ENCODE measurements at places on chromosomes 3 and 15.

DNA sequence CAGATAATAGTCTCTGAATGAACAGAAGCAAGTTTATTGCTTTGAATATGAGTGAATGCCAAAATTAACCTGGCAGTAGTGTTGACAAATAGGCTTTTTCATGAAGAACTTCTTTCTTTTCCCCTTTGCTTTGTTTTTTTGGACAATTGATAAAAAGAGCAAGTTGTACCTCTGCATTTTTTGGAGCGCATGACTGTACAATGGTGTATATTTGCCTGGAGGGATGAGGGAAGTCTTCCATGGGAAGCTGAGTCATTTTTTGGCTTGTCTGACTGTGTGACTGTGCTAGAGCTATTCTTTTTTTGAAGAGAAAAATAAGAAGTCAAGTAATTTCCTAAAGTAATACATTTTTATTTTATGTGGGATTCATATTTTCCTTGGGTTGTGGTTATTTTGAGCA, 186.9 kb downstream of the KLHL25 start:
- DNase-seq, result peak; percentile 83

DNA sequence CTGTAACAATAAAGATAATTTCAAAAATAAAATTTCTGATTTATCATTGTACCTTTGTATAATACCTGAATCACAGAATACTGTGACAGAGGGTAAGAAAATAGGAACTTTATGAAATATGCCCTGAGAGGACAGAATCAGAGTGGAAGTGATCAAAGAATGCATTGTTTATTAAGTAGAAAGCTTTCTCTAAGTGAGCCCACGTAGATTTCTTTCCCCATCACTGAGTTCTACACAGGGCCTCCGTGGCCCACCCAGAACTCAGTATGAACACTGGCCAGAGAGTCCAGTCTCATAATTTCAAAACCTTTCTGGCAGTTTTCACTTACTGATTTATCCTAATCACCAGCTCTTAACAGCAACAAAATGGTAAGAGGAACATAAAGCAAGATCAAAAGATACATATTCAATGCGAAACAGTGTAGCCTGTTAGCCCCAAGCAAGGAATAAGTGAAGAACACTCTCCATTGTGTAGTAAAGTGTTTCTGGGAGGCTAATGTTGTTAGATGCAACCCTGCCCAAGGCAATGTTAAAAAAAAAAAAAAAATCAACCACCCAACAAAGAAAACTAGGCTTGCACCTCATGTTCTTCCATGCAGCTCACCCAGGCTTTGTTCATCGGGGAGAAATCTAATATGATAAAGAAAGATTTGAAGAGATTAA, 341.3 kb downstream of the LSAMP start:
- no peak for DNase-seq

- DNase-seq, result peak; percentile 76
Observed at GRCh38 chr15:93610944-93611343, 521.9 kb upstream of the RGMA start.

DNA sequence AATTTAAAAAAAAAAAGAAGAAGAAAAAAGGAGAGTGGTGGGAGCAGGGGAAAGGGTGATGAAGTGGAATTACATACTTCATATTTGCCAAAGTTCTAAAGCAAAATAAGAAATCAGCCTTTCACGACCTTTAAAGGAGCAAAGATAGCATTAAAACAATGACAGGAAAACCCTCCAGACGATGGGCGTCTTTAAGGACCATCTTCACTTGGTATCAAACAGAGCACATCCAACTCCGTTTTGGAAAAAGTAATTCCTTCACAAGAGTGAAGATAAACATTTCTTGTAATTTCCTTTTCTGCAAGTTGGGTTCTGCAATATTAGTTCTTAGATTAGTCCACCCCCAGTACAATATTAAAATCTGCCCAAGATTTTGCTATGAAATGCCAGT, 32.8 kb downstream of the FRMD4B start:
- no peak for DNase-seq

GRCh38 chr3:31421314-31422048, 111.2 kb upstream of the STT3B start:
- no peak for DNase-seq

DNA sequence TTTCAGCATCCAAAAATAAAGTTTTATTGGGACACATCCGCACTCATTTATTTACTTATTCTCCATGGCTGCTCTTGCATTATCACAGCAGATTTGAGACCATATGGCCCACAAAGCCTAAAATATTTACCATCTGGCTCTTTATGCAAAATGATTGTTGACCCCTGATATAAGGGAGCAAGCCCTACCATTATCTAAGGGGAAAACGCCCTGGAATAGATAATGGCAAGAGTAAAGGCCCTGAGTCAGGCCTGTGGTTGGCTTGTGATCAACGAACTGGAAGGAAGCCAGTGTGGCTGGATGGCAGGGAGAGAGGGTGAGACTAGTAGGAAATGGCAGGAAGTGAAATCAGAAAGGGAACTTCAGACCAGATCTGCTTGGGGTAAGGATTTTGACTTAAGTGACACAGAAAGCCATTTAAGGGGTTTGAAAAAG, 24.6 kb upstream of the DMXL2 start:
- DNase-seq, result peak; percentile 53

- no peak for DNase-seq
Observed at GRCh38 chr3:158058495-158059130, 47.6 kb downstream of the SHOX2 start.

- no peak for DNase-seq
Observed at GRCh38 chr3:10551821-10552630, 46.6 kb upstream of the ATP2B2 start.

GRCh38 chr3:156211583-156211982, 91.2 kb downstream of the KCNAB1 start:
- peak; percentile 47 for DNase-seq

DNA sequence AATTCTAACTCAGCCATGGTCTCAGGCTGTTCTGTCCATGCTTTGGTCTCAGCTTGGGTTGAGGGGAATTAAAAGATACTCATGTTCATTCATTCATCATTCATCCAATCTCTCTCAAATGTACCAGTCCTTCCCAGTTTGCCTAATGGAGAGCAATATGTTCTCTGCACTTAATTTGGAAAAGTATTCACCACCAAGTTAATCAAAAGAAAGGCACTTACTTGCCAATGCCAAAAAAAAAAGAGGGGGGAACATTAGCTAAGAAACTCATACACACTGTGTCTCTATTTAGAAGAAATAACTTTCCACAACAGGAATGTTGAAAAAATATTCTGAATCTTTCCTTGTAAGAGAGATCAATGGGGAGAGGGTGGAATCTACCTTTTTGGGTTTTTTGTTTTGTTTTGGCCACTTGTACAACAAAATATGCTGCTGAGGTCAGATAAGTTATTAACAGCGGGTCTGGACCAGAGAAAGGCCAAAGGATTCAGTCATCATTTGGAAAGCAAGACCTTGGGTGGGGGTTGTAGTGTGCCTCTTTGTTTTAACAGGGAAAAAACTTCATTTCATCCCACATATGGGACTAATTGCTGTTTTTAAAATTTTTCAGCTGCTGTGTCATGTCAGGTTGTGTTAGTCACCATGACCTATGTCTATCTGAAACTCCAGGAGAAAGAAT, 152.3 kb downstream of the FBN1 start:
- peak; percentile 96 for DNase-seq

DNA sequence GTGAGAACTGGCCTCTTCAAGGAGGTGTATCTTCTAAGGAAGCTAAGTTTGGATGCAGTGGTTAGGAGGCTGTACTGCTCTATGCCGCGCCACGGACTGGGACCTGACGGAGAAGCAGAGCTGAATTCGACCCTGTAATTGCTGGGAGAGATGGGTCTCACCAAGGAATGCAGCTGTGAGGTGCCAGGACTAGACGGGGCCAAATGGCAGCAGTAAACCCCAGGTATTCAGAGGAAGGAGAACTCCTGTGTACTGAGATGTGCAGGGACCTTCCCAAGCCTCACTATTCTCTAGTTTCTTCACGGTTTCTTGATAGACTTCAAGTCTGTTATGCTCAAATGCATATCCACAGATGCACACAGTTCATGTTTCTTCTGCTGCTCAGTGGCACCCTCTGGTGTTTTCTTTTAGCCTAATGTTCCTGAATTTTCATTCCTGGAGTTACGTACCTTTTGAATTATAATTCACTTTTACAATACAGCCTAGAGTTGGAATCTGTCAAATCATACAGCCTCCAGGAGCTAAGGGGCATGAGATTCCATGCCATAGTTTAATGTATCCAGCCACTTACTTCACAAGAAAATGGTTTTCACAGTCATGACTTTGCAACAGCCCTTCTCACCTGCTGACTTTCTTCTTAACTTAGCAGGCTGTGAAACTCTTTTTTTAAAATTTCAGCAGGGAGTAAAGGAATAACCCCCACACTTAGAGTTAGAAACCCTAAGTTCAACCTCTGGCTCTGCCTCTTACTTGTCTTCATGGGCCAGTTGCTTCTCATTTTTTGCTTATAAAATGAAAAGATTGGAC, 61.8 kb downstream of the GLDN start:
- peak; percentile 37 for DNase-seq

DNA sequence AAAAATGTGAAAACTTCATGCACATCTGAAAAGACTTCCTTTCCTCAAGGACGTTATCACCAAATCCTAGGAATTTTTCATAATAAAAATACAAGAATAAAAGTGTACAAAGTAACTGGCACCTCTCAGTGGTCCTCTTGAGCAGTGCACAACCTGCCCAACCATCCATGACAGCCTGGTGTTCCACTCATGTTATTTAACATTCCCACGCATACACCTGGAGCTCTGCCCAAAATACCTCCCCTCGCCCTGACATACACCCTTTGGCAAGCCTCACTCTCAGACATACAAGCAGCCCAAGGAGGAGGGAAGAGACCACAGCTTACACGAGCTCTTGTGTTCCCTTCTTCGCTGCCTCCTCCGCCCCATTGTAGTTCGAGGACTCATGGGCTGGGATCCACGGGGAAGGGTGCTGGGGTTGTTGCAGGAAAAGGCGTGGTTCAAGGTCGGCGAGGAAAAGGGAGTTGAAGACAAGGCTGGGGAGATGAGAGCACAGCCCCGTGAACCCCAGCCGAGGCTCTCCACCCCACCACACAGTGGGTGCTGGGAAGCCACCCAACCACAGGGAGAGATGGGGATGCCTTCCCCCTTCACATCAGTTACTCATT, 23.3 kb downstream of the GRIP2 start:
- no peak for DNase-seq

DNA sequence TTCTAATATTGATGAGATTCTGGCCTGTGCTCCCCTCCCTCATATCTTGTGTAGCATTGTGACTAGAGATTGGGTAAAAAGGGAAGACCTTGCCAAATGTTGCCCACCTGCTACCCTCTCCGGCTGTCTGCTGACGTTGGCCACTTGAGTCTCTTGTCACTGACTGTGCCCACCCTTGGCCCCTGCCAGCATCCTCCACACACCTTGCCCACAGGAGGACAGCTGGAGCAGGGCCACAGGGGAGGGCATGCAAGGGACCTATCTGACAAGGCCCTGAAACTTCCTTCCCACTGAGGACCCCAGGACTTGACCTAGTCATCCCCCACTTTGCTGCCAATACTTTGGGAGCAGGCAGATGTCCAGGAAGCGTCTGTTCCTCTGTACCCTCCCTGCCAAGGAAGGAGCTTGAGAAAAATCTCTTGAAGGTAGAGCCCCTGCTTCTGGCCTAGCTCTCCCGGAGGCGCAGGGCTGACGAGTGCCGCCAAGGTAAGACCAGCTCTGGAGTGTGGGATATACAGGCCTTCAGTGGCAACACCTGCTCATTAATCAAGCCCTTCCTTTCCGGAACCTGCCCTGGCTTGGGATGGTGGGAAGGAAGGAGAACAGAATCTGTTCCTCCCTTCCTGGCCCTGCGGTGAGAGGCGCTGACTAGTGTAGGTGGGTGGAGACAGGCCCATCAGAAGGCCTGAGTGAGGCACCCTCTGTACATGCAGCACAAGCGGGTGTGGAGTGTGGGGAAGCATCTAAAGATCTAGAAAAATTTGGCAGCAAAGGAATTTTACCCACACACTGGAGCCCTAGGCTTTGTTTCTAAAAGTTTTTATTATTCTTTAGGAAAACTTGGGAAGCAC, 4.9 kb upstream of the PAK6 start:
- DNase-seq, result peak; percentile 9

GRCh38 chr3:174776123-174776522, 83.0 kb upstream of the NAALADL2 start:
- no peak for DNase-seq

GRCh38 chr3:190883973-190884832, 21.7 kb upstream of the GMNC start:
- peak; percentile 49 for DNase-seq

GRCh38 chr3:39362192-39362591, 21.0 kb upstream of the SLC25A38 start:
- no peak for DNase-seq

- no peak for DNase-seq
Observed at GRCh38 chr15:83396101-83396500, 51.0 kb upstream of the SH3GL3 start.

GRCh38 chr3:70264122-70264780, 48.2 kb downstream of the MDFIC2 start:
- DNase-seq, result peak; percentile 6

- DNase-seq, result no peak
Observed at GRCh38 chr15:63111481-63111880, 10.2 kb upstream of the LACTB start.

- peak; percentile 7 for DNase-seq
Observed at GRCh38 chr15:61888074-61888780, 172.0 kb downstream of the VPS13C start.

GRCh38 chr3:38604246-38604645, 45.2 kb downstream of the SCN5A start:
- DNase-seq, result no peak

DNA sequence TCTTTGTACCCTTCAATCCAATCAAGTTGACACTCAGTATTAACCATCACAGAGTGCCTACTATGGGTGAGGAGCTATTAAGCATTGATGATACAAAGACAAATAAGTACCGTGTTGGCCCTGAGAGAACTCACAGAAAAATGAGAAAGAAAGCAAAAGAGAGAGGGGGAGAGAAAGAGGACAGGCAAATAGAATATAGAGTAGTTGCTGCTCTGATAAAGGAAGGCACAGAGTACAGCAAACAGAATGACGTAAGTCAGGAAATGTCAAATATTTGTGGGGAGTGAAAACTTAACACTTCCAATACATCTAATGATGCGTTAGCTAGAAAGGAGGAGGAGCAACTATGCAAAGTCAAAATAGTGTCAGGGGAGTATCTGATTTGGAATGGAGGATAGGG, 320.6 kb upstream of the KCNH8 start:
- DNase-seq, result no peak

- peak; percentile 59 for DNase-seq
Observed at GRCh38 chr15:67601073-67601472, 58.6 kb downstream of the MAP2K5 start.

DNA sequence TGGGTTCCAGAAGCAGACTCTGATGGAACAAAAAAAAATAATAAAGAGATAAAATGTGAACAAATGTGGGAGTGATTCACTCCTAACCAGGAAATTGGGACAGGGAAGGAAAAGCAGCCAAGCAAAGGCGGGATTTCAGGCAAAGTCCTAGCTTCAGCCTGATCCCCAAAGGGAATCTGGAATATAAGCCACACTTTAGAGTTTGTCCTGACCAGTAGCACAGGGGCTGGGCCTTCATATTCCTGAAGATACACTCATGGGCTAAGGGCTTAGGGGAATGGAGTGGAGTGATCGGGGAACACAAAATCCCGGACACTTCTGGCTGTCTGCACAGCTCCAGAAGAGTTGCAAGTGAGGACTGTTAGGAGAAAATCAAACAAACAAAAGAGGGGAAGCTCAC, 135.0 kb upstream of the COL8A1 start:
- no peak for DNase-seq
